Progenitor cell of endocrine pancreas (in vitro differentiated cells): ENCODE measurements at places on chromosomes 1 and 21. TPM values are rescaled to one million over a fixed set of nuclear protein-coding genes. Genes with fewer than 3 reads are reported as not detected.

The CASZ1 gene
- 23.6 and 28.5 TPM in 2 replicates for total RNA-seq

DNA sequence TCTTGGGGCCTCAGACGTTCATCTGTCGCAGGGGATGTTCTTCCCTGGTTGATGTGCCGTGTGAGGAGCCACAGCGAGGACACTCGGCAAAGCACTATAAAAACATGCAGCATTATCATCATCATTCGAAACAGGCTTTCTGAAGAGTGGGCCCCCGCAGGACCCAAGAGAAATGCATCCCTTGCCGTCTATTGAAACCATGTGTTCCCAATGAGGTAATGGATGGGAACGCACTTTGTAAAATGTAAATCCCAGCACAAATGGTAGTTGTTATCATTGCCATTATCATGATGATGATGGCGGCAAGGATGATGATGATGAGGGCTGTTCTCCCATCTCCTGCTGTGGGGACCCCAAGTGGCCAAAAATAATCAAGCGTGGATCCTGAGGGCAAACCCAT, 76.8 kb downstream of the GLIS1 start:
- no peaks in the 10 kb centered on the region for H3K36me3 ChIP-seq
- H3K27me3 ChIP-seq = peaks cover 28% of the 10 kb centered on the region
- DNase-seq = no peak
- no peak overlapping the region for H3K27ac ChIP-seq
- no peak overlapping the region for H3K4me3 ChIP-seq
- no peaks in the 10 kb centered on the region for H3K4me1 ChIP-seq

The MSH4 gene
- total RNA-seq = 0.55 and 0.57 TPM in 2 replicates

- H3K4me3 ChIP-seq = no peak overlapping the region
- H3K27me3 ChIP-seq = no peaks in the 10 kb centered on the region
- H3K36me3 ChIP-seq = no peaks in the 10 kb centered on the region
- peaks cover 10% of the 10 kb centered on the region for H3K4me1 ChIP-seq
Observed at GRCh38 chr1:51575406-51576084, 41.3 kb upstream of the OSBPL9 start.

The PTAFR gene
- 0.19 and 0.27 TPM in 2 replicates for total RNA-seq

The MIS18A gene
- total RNA-seq = 22.3 and 23.6 TPM in 2 replicates

- H3K27me3 ChIP-seq = no peaks in the 10 kb centered on the region
- H3K36me3 ChIP-seq = peaks cover 9% of the 10 kb centered on the region
- no peak for DNase-seq
- no peak overlapping the region for H3K27ac ChIP-seq
- no peak overlapping the region for H3K4me3 ChIP-seq
Observed at GRCh38 chr1:210394281-210394821, 65.6 kb downstream of the HHAT start.

- H3K27ac ChIP-seq = no peak overlapping the region
- peaks cover 7% of the 10 kb centered on the region for H3K36me3 ChIP-seq
- no peaks in the 10 kb centered on the region for H3K27me3 ChIP-seq
- DNase-seq = no peak
- peaks cover 10% of the 10 kb centered on the region for H3K4me1 ChIP-seq
- H3K4me3 ChIP-seq = no peak overlapping the region
Observed at GRCh38 chr1:1026599-1027413, 6.9 kb downstream of the AGRN start.

GRCh38 chr1:184388971-184389370, 2.1 kb downstream of the C1orf21 start:
- no peak overlapping the region for H3K27ac ChIP-seq
- peaks cover 12% of the 10 kb centered on the region for H3K4me1 ChIP-seq
- no peaks in the 10 kb centered on the region for H3K36me3 ChIP-seq
- peak overlapping the region; percentile 72 for H3K4me3 ChIP-seq
- H3K27me3 ChIP-seq = peaks cover 61% of the 10 kb centered on the region
- DNase-seq = no peak
